ENCODE measurements at places on chromosomes 13 and 19.

DNA sequence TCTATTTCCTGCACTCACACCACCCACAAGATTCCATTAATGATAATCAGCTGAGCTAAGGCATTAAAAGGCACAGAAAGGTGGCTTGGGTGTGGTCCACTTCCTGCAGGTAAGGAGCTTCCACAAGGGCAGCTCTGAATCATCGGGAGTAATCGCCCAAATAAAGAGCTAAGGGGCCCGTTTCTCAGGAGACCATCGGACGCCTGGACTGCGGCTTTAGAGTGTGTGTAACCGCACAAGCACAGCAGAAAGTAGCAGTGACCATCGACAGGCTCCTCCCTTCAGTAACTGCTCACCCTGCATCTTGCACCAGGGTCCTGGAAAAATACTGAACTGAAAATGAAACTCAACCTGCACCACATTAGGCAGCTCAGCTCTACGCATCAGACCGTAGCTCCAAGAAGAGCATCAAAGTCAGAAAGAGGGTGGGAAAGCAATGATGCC lies 6.0 kb downstream of the STK24 start:
- no peak for DNase-seq

- no peak for DNase-seq
Observed at GRCh38 chr13:31441800-31442510, 242.2 kb downstream of the B3GLCT start.

- no peak for DNase-seq
Observed at GRCh38 chr13:30453727-30454126, 12.0 kb downstream of the HMGB1 start.

- DNase-seq: no peak
Observed at GRCh38 chr13:44331912-44332851, 41.4 kb upstream of the SERP2 start.

GRCh38 chr19:15115080-15115479 lies 7.9 kb downstream of the SYDE1 start:
- DNase-seq: no peak

- no peak for DNase-seq
Observed at GRCh38 chr19:31962561-31962996, 382.8 kb upstream of the ZNF507 start.

- DNase-seq: no peak
Observed at GRCh38 chr13:79898996-79899395, 418.0 kb downstream of the NDFIP2 start.

GRCh38 chr19:41226053-41226873 lies 7.2 kb downstream of the AXL start:
- DNase-seq: no peak
